ENCODE measurements at places on chromosomes 7 and 10.

DNA sequence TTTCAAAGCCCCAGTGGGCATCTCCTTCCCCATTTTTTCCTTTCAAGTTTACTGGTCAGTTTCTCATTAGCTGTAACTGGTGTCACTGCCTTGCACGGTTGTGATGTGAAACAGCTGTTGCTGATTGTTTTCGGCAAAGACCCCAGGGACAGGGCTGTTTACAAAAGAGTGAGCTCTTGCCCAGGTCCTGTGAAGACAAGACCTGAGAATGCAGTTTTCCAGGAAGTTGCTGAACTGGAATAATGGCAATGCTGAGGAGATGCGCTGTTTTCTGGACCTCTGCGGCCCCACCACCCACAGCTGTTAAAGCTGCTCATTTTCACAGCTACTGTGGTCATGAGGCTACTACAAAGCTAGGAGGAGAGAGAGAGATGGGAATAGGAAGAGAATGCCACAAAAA, 116.6 kb upstream of the RSU1 start:
- no peak for DNase-seq

- DNase-seq: no peak
Measured at GRCh38 chr10:94879214-94879613, 59.2 kb upstream of the CYP2C9 start.

DNA sequence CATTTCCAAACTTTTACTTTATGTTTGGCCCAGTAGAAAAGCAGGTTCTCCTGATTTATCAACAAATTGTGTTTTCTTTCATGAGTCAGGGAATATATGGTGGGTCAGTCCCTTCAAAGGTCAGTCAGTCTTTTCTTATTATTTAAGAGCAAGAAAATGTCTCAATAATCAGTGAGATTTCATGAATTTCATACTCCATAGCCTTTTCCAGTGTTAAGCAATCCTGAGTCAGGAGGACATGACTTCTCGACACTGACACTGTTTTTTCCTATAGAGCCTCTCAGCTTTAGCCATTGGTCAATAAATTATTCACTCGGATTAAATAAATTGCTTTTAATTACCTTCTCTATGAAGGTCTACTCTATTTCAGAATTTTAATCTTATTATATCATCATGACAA, 334.5 kb downstream of the SORCS1 start:
- no peak for DNase-seq

GRCh38 chr10:107443813-107444212, 279.3 kb upstream of the SORCS1 start:
- DNase-seq: no peak

DNA sequence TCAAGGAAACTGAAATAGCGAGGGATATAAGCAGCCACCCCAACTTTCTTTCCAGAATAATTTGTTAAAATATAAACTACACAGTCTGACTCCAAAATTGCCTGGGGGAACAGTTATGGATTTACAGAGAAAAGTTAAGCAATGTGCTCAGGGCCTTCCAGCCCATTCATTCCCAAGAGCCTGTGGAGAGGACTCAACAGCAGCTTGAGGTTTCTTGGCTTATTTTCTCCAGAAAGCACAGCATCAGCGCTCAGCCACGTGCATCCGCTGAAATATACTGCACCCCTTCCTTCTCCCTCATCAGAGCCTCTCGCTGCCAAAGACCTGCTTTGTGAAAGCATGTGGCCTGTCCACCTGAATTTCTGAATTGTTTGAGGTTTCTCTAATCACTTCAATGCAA, 375.2 kb upstream of the VWC2 start:
- no peak for DNase-seq

DNA sequence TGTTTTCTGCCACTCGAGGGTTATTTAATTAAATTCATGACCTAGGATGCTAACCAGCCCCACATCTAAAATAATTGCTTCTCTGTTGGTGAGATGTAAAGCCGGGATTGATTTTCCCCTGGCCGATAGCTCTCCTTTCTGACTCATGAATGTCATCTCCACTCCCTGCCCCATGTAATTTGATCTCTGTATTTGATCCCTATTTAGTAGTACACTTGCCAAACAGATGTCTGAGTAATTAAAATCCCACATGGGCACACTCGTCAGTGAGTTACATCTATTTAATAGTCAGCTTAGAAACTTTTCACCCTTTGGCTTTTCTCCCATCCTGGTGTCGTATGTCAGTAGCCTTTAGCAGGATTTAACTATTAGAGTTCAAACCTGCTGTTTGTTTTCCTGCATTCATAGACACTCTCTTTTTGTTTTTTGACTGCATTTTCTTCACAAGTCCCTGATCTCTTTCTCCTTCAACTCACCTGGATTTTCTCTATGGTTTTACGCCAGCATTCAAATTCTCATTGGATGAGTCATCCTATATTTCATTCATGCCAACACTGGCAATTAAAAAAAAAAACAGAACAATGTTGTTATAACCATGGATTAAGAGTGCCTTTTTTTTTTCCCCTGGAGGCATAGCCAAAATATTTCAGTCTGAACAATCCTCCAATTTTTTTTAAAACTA, 82.7 kb downstream of the SPAG6 start:
- peak; percentile 88 for DNase-seq

- DNase-seq: no peak
Measured at GRCh38 chr10:99565166-99565565, 32.4 kb downstream of the NKX2-3 start.

DNA sequence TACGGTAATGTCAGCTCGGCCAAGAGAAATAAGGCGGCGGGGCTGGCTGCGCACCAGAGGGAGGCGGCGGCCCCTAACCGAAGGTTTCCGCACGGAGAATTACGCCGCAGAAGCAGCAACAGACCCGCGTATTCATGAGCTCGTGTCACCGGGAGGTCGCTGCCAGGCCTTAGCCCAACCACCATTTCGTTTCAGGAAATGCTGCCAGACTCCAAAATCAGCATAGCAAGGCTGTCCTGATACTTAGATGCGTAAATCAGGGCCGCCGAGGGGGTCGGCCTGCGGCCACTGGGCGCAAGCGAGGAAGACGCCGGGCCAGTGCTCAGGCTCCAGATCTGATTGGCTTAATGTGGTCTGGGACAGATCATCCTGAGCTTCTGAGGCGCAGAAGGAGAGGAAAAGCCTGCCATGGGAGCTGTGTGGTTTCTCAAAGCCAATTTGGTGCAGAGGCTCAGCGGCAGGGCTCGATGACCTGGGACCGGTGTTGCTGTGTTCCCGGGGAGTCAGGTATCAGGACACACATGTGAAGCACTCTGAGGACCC, 247.9 kb downstream of the BAMBI start:
- DNase-seq: no peak

DNA sequence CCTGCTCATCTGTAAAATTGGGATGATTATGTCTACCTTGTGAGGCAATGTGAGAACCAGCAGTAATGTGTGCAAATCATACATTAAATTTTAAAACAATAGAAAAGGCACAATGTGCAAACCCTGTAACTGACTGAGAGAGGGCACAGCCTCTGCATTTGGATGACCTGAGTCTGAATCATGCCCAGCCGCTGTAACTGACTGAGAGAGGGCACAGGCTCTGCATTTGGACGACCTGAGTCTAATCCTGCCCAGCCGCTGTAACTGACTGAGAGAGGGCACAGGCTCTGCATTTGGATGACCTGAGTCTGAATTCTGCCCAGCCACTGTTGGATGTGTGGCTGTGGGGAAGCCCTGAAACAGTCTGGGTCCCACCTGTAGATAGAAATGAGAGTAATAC, 351.5 kb upstream of the SHH start:
- DNase-seq: no peak

- no peak for DNase-seq
Measured at GRCh38 chr10:42809676-42810075, 27.1 kb downstream of the BMS1 start.

DNA sequence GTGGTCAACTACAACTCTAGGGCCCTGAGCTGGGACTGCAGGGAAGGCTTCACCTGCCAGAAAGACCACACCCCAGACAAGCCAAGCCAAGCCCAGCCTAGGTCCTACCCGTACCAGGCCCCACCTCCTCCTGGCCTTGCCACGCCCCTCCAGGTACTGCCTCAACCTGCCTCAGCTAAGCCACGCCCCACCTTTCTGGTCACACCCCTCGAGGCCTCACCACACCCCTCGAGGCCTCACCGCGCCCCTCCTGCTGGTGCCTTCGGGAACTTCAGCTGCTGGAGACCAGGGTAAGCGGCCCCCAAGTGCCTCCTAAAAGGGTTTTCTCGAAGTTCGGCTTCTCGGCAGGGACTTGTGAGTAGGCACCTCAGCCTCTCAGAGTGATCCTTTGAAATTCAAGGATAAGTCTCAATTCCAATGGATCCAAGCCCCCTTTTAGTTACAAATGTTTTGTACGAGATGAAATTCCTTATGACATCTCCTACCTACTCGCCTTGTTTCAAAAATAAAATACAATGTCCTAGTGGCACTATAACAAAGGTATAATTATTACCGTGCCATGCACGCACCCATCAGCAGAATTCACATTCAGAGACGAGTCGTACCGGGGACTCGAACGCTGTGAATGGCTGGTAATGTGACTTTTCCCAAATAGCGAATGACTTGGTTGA, 171.2 kb downstream of the ARHGAP21 start:
- no peak for DNase-seq

GRCh38 chr7:152011860-152012259, 13.6 kb upstream of the GALNT11 start:
- DNase-seq: no peak

DNA sequence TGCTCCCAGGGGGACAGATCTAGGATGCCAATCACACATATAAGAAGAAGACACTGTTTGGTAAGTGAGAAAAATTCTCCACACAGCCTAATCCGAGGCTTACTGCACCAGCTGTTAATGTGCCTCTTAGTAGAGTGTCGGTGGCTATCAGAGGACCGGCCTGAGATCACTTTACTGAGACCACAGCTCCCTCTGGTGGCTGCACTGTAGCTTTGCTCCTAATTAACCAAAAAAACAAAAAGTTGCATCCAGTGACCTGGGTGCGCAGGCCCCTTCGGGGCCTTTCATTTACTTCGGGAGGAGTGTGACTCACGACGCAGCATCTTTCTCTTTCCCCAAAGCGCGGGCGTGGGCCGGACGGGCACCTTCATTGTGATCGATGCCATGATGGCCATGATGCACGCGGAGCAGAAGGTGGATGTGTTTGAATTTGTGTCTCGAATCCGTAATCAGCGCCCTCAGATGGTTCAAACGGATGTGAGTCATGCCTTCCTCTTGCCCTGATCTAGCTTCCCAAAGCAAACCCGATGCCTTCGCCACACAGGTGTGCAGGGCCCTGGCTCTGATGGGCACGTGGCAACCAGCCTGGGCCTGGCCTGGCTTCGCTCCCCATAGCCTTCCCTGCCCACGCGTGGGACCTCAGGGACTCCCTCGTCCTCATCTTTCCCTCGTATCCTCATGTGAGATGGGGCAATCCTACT, 56.7 kb downstream of the MKI67 start:
- peak; percentile 63 for DNase-seq

DNA sequence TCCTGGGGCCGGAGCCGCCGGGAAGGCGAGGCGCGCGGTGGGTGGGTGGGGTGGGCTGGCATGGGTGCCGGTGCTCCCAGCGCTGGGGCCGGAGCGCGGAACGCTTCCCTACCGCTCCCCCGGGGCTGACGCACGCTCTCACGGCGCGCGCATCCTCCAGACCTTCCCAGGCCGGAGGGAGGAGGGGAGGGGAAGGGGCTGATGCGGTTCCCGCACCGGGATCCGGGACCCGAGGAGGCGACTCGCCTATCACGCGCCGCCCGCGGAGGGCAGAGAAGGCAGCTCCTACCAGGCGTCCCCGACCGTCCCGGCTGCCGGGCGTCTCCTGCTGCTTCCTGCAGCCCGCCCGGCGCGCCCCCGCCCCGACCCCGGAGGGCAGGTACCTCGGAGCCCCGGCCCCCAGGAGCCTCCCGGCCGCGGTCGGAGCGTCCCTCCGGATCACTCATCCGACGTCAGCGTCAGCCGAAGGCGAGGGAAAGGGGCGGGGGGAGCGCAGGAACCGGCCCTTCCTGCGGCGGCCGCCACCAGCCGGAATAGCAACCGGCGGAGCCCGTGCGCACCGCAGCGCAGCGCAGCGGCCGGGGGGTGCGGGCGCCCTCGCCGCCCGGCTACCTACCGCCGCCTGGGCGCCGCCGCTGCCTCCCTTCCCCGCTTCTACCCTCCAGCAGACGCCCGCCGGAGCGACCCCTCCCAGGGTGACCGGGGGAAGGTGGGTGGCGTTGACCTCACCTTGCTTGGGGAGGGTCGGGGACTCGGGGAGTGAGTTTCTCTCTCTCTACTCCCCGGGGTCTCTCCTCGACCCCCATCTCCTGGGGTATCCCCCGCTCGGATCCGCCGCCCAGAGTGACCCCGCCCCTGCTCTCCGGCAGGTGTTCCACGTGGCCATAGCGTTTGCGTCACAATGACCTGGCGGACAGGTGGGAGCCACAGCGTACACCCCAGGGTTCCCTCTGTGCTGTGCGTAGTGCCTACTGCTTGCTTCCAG, at the start of gene ICA1:
ICA1 (minus strand) TSS at position 457 of the 985 bp plus-strand sequence. CDS start 26,241 bp downstream, outside the sequence.
- DNase-seq: peak; percentile 8

DNA sequence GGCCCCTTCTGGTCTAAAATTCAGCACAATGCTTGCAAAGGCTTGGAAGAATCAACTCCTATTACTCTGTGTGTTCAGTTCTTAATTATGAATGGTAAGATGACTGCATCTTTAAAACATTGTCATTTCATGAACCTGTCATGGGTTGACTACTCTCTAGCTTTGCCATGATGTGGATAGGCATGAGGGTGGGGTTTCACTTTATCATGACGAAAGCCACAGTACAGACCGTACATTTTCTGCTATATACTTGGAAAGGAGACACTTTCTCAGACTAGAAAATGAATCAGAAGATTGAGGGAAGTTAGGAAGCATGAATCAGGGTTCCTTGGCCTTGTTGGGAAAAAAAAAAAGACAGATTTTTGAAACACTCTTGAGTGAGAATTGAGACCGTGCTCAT, 19.7 kb upstream of the MSRB2 start:
- no peak for DNase-seq

DNA sequence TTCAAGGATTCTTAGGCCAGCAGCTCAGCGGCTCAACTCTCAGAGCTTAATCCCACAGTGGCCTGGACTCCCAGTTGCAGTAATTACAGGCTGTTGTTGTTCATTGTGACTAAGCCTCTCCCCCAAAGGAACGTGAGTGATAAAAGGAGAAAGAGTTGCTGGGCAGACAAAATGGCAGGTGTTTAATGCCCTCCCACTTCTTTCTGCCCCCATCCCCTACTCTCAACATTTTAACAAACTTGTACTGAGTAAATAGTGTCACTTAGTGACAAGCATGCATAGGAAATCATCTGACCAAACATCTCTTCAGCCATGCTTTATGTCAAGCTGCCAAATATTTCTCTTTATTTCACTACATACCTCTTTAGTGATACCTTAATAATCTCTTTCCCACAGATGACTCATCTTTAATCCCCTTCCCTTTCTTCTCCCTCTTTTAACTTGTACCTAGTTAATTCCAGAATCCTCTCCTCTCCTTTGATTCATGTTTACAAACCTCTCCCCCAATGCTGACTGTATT, 12.4 kb upstream of the MTERF1 start:
- DNase-seq: peak; percentile 81

- DNase-seq: no peak
Measured at GRCh38 chr7:6020371-6021286, 10.5 kb upstream of the ANKRD61 start.

GRCh38 chr10:109689785-109690184, 233.5 kb downstream of the XPNPEP1 start:
- DNase-seq: no peak

- DNase-seq: no peak
Measured at GRCh38 chr10:115980470-115980869, 292.5 kb downstream of the GFRA1 start.
